ENCODE measurements at places on chromosomes 2 and 18.

- DNase-seq, result no peak
Observed at GRCh38 chr2:237879991-237880560, 20.7 kb downstream of the RAMP1 start.

- peak; percentile 63 for DNase-seq
Observed at GRCh38 chr18:13447621-13448334, 229.2 kb downstream of the LDLRAD4 start.

DNA sequence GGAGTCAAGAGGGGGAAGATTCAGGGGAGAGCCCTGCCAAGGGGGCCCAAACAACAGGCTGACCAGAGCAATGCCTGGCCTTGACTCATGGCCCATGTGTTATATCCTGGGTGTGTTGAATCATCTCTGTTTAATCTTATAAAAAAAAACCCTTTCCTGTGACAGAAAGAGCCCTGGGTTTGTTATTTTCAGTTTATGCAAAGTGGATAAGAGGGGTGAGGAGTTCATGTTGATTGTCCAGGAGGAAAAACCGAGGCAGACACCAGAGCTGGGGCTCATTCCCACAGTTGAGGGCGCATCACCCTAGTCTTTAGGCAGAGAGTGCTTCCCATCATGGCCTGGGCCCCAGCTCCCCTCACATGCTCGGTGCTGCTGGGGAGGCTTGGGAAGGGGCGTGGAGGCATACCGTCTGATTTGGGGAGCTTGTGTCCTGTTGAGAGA, 30.9 kb upstream of the IL37 start:
- no peak for DNase-seq

DNA sequence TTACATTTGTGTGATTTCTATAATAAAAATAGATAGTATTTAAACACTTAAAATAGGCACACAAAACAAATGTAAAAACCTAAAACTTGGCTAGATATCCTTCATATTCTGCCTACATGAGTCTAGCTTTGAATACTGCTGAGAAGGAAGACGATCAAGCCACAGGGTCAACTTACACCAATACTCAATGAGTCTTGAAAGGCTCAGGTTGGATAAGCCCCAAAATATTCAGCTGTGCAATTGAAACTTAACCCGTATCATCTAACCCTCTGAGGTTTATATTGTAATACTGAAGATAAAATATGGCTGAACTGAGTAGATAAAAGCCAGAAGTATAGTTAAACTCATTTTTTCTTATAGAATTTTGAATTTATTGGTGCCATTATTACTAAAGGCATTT, 313.0 kb upstream of the NRXN1 start:
- no peak for DNase-seq

DNA sequence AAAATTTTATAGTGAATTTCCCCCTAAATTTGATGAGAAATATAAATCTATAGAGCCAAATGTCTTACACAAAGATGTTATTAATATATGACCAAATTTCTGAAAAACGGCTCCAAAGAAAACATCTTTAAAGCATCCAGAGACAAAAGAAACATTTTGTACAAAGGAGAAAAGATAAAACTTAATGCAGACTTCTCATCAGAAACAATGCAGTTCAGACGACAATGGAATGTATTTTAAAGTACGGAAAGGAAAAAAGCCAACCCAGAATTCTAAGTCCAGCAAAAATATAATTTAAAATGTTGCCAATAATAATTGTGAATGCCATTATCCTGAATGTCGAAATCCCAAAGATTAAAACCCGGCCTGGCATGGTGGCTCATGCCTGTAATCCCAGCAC, 129.4 kb downstream of the MCFD2 start:
- no peak for DNase-seq

DNA sequence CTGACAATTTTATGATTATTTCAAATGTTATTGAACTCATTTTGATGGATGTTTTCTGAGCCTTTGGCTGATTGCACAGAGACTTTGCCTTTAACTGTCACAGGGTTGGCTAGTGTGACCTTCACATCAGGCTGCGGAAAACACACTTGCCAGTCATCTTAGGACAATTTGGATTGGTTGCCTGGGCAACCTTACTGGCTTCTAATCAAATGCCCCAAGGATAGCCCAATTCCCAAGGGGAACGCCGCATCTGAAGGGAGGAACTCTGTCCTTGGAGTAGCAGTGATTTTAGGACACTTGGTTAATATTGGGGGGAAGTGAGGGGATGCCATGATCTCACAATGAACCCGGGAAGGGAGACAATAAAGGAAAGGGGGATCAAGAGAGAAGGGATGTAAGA, 29.5 kb downstream of the OSBPL6 start:
- DNase-seq, result no peak

GRCh38 chr18:55543130-55543704, 44.8 kb downstream of the TCF4 start:
- no peak for DNase-seq

- DNase-seq, result no peak
Observed at GRCh38 chr2:182554950-182555349, 128.1 kb upstream of the PDE1A start.

GRCh38 chr2:21050164-21050563, 6.3 kb upstream of the APOB start:
- DNase-seq, result no peak

GRCh38 chr2:41207578-41207977, 755.7 kb upstream of the SLC8A1 start:
- DNase-seq, result no peak

DNA sequence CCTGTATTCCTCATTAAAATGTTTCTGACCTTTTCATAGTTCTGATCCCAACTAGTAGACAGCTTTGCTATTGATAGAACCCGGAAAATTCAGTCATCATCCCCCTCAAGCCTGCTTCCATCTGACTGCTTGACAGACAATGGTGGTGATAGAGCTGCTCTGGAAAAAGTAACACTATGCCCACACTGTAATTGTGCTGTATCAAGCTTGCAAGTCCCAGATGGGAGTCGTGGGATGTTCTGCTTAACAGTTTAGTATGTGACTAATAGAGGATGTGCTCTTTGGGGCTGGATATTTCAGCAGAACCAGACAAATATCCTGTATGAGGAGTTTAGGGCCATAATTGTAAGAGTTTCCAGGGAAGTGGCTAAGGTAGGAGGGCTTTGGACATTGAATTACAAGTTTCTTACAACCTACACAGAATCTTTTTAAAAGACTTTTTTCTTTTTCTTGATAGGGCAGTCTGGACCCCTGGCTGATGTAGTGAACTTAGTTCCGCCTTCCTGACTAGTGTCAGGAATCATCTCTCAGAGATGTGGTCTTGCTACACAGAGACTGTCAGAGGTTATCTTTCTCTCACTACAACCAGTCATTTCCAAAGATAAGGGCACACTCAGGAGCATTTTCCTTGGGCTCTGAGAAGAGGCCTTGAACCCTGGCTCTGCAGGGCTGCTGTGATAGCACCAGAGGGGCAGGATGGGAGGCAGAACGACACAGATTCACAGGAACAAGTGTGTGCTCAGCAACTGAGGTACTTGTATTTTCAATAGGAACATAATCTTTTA, 158.0 kb upstream of the RBMS1 start:
- DNase-seq, result peak; percentile 24

GRCh38 chr18:12943215-12943614, 4.6 kb upstream of the SEH1L start:
- no peak for DNase-seq

DNA sequence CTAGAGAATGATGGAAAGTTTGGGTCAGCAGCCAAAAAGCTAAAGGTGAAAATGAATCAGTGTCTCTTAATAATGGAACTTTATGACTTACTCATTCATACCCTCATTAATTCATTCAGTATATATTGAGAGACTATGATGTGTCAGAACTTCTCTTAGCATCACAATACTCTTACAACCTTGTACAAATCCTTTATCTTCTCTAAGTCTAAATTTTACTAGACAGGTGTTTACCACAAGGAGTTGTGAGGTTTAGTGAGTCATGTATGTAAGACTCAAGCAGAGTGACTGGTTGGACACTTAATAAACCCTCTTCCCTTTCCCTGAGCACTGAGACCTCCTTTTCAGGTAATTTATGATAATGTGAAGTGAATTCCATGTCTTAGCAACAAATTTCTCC, 129.6 kb downstream of the PPP1R1C start:
- DNase-seq, result no peak

- peak; percentile 65 for DNase-seq
Observed at GRCh38 chr2:185738679-185739472, at the start of gene FSIP2. TSS of gene FSIP2 (plus strand) at chr2:185738804. CDS start at chr2:185738895, 91 bp downstream.

- no peak for DNase-seq
Observed at GRCh38 chr2:96788442-96789244, 27.4 kb upstream of the CNNM3 start.

DNA sequence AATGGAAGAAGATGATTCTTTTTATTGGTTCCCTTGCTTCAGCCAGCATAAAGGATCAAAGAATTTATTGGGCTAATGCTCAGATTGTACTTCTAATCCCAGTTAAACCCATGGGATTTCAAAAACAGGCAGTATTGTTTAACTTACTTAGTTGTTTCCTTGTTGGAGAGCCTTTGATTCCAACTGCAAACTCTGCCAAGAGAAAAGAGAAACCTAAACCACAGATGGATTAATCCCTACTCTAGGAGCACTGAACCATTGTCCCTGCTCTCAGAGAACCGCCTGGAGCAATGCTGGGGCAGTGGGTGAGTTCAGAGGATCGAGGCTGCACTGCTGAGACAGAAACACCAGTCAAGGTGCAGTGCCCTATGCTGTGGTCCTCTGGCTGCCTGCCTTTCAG, 44.9 kb upstream of the SIGLEC15 start:
- DNase-seq, result no peak

GRCh38 chr18:31042084-31042405, 497 bp downstream of the DSC3 start:
- no peak for DNase-seq

DNA sequence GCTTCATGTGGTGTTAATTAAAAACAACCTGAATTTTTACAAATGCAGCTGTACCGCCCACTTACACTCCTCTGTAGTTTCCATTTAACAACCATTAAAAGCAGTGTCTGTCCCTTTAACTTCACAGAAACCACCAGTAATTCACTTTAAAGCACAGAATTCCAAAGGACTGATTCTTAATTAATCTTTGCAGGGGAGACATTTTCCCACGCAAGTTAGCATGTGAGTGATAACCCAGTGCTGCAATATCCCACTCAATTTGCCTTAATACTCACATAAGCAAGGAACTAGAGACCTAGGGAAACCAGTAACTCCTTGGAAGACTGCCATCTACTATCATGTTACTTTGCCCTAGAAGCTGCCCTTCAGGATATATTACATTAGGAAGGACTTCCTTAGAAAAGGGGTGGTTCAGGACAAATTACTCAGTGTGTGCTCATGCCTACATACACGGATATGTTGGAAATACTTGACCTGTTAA, 102.3 kb downstream of the OSR1 start:
- peak; percentile 6 for DNase-seq

DNA sequence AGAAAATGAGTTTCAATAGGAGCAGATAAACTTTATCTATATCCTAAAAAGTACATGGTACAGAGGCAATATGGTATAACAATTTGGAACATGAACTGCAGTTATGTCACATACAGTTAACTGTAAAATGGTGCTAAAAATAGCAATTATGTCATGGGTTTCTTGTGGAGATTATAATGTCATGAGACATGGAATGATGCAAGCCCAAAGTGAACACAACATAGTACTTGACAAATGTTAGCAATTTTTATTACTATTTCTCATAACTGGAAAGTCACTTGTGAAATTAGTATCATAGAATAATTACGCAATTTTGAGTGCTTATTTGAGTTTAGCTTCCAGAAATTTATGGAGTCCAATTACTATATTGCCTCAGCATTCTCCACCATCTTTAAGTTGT, 1263.4 kb downstream of the DSC3 start:
- DNase-seq, result no peak

- DNase-seq, result no peak
Observed at GRCh38 chr18:3211236-3211992, 8.4 kb downstream of the MYOM1 start.

- no peak for DNase-seq
Observed at GRCh38 chr2:74865770-74866674, 32.1 kb downstream of the HK2 start.

GRCh38 chr18:74945774-74946545, 263.0 kb downstream of the PTGR3 start:
- DNase-seq, result no peak

DNA sequence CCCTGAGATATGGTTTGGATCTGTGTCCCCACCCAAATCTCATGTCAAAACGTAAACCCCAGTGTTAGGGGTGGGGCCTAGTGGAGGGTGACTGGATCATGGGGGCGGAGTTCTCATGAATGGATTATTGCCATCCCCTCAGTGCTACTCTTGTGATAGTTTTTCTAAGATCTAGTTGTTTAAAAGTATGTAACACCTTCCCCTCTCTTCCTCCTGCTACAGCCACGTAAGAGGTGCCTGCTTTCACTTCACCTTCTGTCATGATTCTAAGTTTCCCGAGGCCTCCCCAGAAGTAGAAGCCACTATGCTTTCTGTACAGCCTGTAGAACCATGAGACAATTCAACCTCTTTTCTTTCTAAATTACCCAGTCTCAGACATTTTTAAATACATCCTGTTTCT, 16.9 kb downstream of the PUM2 start:
- no peak for DNase-seq

- no peak for DNase-seq
Observed at GRCh38 chr2:240948905-240949790, 43.0 kb downstream of the CROCC2 start.

DNA sequence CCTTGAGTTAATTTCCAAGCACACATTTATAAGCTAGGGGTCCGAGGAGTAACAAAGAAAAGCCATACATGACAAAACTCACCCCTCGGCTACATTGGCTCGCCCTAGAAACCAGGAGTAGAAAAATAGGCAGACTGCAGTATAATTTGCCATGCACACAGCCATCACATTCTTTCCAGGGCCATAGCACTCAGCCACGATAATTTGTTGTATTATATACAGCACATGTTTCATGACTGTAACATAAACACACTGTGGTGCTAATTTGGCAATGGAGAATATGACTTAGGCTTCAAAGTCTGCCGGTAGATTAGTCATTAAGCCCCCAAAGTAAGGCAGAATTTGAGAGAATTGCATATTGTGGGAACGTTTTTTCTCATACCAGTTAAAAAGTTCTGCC, 254.9 kb downstream of the ZNF521 start:
- peak; percentile 51 for DNase-seq

- DNase-seq, result no peak
Observed at GRCh38 chr18:62925031-62925688, 209.8 kb downstream of the PHLPP1 start.

DNA sequence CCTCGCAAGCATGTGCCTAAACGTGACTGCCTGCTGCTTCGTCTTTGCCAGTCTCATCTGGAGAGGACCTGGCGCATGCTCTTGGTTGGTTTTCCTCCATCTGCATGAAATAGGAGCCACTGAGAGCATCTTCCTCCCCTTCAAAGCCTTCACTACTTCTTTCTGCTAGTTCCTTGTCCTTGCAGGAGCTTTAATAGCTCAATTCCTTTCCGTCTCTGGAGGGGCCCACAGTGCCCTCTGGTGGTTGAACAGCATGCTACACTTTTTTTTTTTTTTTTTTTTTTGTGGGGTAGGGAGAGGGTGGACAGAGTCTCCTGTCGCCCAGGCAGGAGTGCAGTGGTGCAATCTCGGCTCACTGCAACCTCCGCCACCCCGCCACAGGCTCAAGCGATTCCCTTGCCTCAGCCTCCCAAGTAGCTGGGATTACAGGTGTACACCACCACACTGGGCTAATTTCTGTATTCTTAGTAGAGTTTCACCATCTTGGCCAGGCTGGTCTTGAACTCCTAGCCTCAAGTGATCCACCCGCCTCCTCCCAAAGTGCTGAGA, 59.6 kb downstream of the SP110 start:
- peak; percentile 73 for DNase-seq

Data from dermis blood vessel endothelial cell (primary cell).